DMS153 (cell line): ENCODE measurements at places on chromosomes 3 and 15.

GRCh38 chr3:129116482-129116946 lies 5.1 kb downstream of the RAB43 start:
- DNase-seq: no peak

DNA sequence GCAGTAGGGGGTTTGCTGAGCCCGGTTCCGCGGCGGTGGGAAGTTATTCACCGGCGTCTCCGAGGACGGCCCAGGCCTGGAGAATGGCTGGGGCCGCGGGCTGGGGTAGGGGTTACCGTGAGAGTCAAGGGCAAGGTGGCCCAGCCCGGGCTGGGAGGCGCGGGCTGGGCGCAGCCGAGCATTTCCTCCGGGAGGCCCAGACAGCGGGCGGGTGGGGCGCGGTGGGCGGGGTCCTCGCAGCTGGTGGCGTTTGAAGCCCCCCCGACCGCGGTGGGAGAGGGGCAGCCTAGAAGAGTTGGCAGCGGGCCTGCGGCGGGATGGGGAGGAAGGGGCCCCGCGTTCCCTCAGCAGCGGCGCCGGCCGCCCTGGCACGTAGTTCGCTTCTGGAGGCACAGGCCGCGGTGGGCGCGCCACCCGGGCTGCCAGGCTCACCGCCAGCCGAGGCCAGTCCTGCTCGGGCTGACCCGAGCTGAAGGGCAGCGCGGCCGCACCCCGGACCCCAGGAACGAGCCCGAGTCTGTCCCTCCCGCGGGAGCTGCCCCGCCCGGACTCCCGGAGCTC lies 960 bp upstream of the KLF13 start:
- DNase-seq: no peak

- no peak for DNase-seq
These were observed 36.7 kb downstream of the FLNB start for GRCh38 chr3:58044691-58045483.

DNA sequence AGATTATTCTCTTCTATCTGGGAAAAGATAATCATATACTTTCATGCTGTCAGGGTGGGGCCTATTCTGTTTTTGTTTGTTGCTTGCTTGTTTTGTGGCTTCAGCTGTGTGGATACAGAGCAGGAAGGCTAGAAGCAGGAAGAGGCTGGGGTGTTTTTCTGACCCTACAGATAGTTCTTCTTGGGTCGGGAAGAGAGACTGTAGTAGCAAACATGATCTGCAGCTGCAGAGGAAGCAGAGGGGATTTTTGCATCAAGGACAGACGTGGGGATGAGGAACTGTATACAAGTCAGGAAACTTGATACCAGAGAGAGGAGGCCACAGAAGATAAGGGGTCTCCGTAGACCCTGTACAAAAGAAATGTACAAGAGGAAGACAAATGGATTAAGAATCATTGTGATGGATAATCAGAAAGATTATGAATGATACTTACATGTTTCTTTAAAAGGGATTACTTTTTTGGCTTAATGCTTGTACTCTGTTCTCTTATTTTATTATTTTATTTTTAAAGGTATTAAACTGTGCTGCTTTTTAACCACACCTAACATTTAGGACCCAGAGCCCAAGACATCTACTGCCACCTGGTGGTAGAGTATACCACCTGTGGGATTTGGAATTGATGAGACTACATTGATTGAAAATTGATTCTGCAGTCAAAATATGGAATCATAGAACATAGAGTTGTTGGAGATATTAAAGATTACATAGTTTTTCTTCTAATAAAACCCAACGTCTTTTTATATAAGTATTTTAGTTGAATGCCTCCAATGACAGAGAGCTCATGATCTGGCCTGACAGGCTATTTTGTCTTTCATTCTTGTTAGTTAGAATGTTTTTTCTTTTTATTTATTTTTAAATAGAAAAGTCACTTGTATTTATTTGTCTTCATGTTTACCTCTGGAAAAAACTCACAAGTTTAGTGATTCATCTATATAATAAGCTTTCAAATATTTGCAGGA lies 87.3 kb upstream of the ROPN1 start:
- no peak for DNase-seq

- peak; percentile 77 for DNase-seq
These were observed 88.0 kb downstream of the NUP210 start for GRCh38 chr3:13332158-13332557.

DNA sequence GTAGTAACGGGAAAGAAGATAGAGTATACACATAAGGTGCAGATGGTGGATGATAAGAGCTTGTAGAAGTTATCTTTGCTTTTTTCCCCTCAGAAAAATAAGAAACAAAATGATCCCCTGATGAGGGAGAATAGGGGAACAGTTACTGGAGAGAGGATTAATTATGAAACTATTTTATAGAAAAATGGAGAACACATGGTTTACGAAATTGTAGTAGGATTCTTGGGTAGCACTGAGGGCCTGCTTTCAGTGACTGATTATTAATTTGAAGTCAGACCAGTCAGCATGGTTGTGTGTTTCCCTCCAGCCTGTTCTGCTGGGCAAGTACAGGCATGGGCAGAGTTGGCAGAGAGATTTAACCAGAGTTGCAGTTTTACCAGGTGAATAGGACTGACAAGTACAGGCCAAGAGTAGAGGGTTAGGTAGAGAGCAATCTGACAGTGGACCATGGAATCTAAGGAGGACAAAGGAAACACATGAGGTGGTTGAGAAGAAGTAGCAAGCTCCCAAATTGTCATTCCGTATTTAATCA lies 5.9 kb downstream of the SLC49A4 start:
- DNase-seq: no peak

DNA sequence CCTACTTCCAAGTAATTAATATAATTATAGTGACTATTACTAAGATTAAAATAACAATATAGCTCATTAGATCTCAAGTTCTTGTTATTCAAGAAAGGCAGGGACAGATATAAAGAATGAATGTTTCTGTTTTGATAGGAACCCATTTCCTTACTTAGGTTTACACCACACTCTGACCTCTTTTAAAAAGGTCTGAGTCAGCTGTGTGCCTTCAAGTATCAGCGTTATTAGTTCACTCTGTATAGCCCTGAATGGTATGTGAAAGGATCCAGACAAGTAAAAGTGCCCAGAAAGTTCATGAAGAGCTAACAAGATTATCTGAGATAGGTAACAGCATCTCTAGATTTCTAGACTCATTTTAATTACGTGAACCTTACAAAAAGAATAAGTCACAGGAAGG lies 28.9 kb downstream of the PDCD10 start:
- DNase-seq: no peak

DNA sequence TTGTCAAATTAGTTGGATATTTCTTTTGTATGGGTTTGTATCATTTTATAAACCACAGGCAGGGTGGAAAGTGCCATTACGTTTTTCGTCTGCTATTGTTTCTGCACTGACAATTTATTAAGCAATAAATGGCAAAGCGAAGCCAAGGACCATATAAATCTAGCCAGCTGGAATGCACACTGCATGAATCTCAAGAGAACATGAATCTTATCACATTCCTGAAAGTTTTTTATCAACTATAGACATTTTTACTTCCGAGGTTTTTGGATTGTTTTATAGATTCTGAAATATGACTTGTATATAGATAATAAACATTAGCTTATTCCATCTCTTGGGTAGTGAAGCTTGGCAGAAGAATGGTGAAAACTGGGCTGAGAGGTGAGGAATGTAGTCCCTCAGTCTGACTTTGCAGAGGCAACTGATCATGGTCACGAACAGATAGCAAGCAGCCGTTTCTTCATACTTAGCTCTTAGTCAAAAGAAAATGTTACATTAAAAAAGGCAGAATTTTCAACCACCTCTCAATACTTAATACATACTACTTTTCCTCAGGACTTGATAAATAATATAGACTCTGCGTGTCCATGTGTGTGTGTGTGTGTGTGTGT lies 102.7 kb downstream of the OSBPL10 start:
- DNase-seq: no peak

DNA sequence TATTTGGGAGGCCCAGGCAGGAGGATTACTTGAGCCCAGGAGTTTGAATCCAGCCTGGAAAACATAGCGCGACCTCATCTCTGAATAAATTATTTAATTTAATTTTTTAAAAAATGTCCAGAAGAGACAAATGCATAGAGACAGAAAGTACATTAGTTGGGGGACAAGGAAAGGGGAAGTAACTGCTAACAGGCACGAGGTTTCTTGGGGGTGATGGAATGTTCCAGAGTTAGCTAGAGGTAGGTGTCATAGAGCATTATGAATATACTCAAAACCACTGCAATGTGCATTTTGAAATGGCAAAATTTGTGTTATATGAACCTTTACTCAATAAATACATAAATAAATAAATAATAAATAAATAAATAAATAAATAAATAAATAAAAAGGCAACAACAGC lies 31.7 kb upstream of the CYP11A1 start:
- no peak for DNase-seq

GRCh38 chr15:92324101-92324963 lies 69.3 kb upstream of the ST8SIA2 start:
- no peak for DNase-seq

DNA sequence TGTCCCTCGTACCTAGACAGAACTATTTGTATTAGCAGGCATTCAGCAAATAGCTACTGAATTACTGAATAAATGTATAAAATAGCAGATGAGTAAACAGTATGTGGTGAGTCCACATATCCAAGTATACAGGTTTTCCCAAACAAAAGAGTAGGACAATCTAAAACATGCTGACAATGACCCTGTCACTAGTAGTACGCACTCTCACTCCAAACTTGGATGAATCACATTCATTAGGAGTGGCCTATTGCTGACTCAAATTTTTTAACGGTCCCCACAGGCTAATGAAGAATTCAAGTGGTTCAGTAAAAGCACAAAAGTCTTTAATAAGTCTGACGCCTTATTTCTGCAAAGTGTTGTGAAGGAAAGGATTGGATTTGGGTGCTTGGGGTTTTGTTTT lies 449.3 kb upstream of the THBS1 start:
- no peak for DNase-seq

DNA sequence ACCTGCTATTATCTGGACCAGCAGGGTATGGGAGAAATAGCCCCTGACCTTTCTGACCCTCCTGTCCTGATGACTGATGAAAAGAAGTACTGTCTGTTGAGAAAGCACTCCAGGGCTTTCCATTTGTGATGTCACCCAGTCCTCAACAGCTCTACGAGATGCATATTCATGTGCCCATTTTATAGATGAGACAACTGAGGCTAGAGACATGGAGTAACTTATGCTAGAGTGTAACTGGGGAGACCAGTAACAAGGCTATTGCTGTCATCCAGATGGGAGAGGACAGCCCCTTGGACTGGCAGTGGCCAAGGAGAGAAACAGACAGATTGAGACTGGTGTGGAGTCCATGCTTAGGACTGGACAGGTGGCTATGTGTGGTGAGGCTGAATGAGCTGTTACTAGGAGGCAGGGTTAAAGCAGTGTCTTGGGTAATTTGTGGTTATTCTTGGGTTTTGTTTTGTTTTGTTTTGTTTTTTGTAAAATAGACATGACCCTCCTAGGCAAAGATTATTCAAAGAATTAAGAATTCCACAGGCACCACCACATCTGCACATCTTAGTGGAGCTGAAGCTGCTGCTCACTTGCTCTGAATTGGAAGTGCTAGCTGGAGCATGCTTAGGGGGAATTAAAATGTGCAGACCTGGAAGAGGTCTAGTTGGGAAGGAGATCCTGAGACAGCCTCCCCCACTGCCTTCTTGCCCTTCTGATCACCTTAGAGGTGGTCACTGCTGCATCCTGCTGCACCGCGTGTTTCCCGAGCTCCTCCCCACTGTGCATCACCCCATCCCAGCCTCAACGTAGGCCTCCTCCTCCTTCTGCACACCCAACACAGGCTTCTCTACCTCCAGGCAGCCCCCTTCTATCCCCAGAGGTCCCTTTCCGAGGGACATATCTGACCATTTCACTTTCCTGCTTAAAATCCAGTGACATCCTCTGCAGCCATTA lies 8.4 kb downstream of the HRH1 start:
- DNase-seq: no peak

GRCh38 chr3:50518436-50518835 lies 15.0 kb upstream of the CACNA2D2 start:
- no peak for DNase-seq

- no peak for DNase-seq
These were observed 646.2 kb downstream of the NTRK3 start for GRCh38 chr15:87610366-87610765.

GRCh38 chr3:182703233-182703632 lies 90.1 kb upstream of the ATP11B start:
- no peak for DNase-seq

DNA sequence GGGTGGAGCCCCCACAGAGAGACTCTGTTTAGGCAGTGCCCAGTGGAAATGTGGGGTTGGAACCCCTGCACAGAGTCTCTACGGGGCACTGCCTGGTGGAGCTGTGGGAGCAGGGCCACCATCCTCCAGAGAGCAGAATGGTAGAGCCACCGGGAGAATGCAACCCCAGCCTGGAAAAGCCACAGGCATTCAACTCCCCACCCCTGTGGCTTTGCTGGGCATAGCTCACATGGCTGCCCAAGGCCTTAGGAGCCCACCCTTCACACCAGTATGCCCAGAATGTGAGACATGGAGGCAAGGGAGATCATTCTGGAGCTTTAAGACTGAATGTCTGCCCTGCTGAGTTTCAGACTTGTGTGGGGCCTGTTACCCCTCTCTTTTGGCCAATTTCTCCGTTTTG lies 19.0 kb upstream of the CHCHD6 start:
- no peak for DNase-seq

GRCh38 chr3:150370122-150370602 lies 37.9 kb upstream of the TSC22D2 start:
- no peak for DNase-seq

DNA sequence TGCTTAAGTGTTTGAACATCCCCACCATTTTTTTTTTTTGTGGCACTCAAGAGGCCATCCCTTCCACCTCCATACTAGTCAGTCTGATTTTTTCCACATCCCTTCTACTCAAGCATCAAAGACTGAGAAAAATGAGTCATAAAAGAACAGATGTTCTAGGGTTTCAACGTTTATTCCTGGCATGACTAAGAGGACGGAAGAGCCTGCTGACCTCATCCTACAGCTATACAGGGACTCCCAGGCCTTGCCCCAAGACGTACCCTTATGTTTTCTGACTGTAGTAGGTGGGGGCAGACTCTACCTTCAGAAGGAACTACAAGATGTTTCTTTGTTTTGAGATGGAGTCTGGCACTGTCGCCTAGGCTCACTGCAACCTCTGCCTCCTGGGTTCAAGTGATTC lies 3.3 kb upstream of the ITPKA start:
- no peak for DNase-seq

DNA sequence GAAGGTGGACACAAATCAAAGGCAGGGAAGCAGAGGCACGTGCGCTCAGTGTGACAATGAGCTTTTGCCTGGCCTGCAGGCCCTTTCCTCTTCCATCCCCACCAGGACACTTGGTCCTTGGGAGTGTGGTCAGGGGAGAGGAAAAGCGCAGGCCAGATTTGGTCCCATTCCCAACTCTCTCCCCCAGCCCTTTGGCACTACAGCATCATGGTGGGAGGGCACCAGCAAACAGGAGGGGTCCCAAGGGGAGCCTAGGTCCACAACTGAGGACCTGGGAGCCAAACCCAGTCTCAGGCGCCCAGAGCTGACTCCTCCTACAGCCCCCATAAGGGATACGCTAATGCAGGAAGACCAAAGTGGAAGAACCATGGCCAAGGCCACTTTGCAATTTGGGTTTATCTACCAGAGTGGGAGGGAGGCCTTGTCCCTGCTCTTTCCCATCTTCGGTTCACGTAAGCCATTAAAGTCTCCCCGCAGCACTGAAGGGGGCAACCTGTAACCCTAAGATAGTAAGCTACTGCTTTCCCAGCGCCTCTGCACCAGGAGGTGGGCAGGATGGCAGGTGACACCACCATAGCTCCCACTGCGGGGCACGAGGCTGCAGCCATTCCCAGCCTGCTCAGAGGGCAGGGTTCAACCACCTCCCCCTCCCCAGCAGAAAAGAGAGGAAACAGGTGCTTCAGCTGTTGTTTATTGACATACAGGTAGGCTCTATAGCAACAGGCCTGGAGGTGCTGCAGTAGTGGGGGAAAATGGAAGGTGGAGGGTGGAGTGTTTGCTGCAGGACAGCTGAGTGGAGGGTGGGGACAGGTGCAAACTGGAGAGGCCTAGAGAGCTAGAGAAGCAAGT lies 993 bp upstream of the GRAMD2A start:
- peak; percentile 87 for DNase-seq
